ENCODE measurements at places on chromosomes 6 and 20. TPM values are rescaled to one million over a fixed set of nuclear protein-coding genes. Genes with fewer than 3 reads are reported as not detected.

The ASIP gene
- not detected for total RNA-seq

DNA sequence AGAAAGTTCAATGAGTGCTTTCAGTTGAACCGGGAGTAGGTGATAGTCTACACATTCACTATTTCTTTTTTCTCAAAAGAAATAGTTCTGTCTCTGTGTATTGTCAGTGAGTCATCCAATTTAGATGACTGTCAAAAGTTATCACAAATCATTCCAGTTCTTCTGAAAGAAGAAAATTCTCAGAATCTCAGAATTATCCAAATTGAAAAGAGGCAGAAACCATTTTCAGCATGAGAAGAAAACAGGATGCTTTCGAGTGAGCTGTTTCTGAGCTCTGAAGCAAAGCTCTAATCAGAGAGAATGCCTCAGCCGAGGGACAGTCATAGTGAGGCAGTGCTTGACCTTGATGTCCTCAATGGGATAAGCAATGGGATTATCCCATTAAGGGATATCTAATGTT is 97.9 kb downstream of the HUS1B start:
- H3K4me3 ChIP-seq, result no peak overlapping the region
- DNase-seq, result no peak
- H3K36me3 ChIP-seq, result peaks cover 49% of the 10 kb centered on the region

DNA sequence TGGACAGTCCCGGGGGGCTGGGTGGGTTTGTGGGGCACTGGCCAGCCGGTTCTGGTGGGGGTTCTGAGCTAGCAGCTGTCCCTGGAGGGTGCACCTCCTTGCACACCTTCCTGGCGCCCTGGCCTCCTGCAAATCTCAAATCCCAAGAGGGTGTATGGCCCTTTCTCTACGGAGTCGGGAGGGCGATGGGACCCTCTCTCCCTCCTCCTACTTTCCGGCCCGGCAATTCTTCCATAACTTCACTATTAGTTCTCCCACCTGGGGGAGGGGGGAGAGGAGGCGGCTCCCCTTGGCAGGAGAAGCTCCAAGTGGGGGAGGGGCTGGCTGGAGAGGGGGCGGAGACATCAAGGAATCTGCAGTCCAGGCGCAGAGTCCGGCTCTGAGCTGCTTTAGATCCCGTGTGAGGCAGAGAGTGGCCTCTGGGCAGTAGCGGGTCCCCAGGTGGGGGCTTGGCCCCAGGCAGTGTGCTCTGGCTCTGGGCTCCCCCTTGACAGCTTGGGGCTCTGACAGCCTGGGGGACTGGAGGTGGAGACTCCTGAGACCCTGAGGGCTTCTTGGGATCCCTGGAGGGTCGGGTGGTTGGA is 1.4 kb upstream of the LAMA5 start:
- peaks cover 5% of the 10 kb centered on the region for H3K4me1 ChIP-seq
- H3K36me3 ChIP-seq, result no peaks in the 10 kb centered on the region
- no peak overlapping the region for H3K27ac ChIP-seq
- H3K4me3 ChIP-seq, result no peak overlapping the region
- DNase-seq, result no peak
- peaks cover 45% of the 10 kb centered on the region for H3K27me3 ChIP-seq

The NFATC2 gene
- 31.0 TPM for total RNA-seq

Measured in activated naive CD8-positive, alpha-beta T cell treated with anti-CD3 and anti-CD28 coated beads for 36 hours (primary cell).